ENCODE measurements at places on chromosomes 11 and 22.

- H3K4me3 ChIP-seq = no peak overlapping the region
- H3K27me3 ChIP-seq = no peaks in the 10 kb centered on the region
- H3K36me3 ChIP-seq = no peaks in the 10 kb centered on the region
- ATAC-seq = no peak
Measured at GRCh38 chr11:67375320-67376055, 2.1 kb upstream of the CLCF1 start.

DNA sequence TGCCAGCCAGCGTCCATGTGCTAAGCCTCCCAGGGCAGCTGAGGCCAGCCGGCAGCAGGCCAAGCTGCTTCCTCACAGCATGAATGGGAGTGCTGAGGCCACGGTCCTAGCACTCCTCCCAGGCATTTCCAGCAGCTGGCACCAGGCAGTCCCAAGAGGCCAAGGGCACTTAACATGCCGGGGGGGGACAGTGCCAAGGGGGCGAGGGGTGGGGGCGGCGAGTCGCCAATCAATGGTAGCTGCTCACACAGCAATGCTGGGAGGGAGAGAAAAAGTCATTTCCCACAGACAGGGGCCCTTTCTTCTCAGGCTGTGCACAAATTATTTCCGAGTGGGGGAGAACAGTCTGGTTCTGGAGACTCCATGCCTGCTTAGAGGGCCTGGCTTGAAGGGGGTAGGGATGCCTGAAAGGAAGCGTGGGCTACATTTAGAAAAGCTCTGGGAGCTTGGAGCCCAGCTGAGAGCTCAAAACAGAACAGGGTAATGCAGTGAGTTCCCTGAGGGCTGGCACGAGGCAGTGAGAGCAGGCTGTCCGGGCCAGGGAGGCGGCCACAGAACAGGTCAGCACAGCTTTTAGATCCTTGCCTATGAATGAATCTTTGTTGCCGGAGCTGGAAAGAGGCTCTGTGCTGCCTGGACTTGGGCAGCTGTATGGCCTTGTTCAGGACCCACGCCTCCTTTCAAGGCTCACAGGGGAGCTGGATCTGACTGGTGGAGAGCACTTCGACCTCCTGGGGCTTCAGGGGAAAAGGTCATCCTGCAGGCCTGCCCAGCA, 14.4 kb upstream of the TBC1D10A start:
- no peak overlapping the region for H3K27ac ChIP-seq
- H3K27me3 ChIP-seq = no peaks in the 10 kb centered on the region
- H3K4me1 ChIP-seq = no peaks in the 10 kb centered on the region
- peaks cover 75% of the 10 kb centered on the region for H3K36me3 ChIP-seq
- ATAC-seq = no peak

GRCh38 chr11:97972731-97973130, 1048.0 kb upstream of the CNTN5 start:
- no peak overlapping the region for H3K4me3 ChIP-seq
- no peak overlapping the region for H3K27ac ChIP-seq
- H3K36me3 ChIP-seq = no peaks in the 10 kb centered on the region
- no peaks in the 10 kb centered on the region for H3K4me1 ChIP-seq

- no peaks in the 10 kb centered on the region for H3K4me1 ChIP-seq
- no peak for ATAC-seq
- no peak overlapping the region for H3K27ac ChIP-seq
- no peaks in the 10 kb centered on the region for H3K36me3 ChIP-seq
- H3K4me3 ChIP-seq = no peak overlapping the region
Measured at GRCh38 chr11:120134931-120135228, 3.0 kb downstream of the TRIM29 start.

GRCh38 chr22:35604621-35605368, 12.3 kb downstream of the MB start:
- no peaks in the 10 kb centered on the region for H3K36me3 ChIP-seq
- no peak for ATAC-seq
- no peaks in the 10 kb centered on the region for H3K4me1 ChIP-seq
- H3K27me3 ChIP-seq = peaks cover 44% of the 10 kb centered on the region

GRCh38 chr22:45704648-45705047, 33.0 kb downstream of the ATXN10 start:
- H3K4me3 ChIP-seq = no peak overlapping the region
- H3K27me3 ChIP-seq = no peaks in the 10 kb centered on the region
- peaks cover 87% of the 10 kb centered on the region for H3K36me3 ChIP-seq
- peak overlapping the region; percentile 1 for H3K27ac ChIP-seq
- H3K4me1 ChIP-seq = peaks cover 14% of the 10 kb centered on the region

DNA sequence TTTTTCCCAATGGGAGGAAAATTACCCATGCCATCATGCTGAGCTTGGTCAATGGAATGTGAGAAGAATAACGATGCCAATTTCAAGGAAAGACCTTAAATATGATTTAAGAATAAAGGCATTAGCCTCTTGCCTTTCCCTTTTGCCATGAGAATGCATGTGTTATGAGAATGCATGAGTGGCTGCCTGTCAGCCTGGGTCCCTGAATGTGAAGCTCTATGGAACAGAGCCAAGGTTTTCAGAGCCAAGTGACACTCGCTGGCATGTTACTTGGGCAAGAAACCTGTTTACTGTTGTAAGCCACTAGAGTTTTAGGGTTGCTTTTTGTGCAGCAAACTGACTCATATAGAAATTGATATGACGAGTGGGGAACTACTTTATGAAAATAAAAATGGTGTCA, 75.7 kb downstream of the JRKL start:
- H3K4me1 ChIP-seq = peaks cover 6% of the 10 kb centered on the region
- no peak for ATAC-seq
- no peaks in the 10 kb centered on the region for H3K36me3 ChIP-seq

- H3K27ac ChIP-seq = no peak overlapping the region
- H3K27me3 ChIP-seq = no peaks in the 10 kb centered on the region
Measured at GRCh38 chr11:108871152-108871551, 206.3 kb downstream of the DDX10 start.

- H3K4me3 ChIP-seq = peak overlapping the region; percentile 58
- H3K4me1 ChIP-seq = peaks cover 52% of the 10 kb centered on the region
- ATAC-seq = peak; percentile 81
- peaks cover 10% of the 10 kb centered on the region for H3K36me3 ChIP-seq
- H3K27ac ChIP-seq = peak overlapping the region; percentile 89
Measured at GRCh38 chr22:46058091-46058420, 81.1 kb upstream of the WNT7B start.

GRCh38 chr11:2314525-2315394, 12.9 kb downstream of the TSPAN32 start:
- H3K27me3 ChIP-seq = peaks cover 29% of the 10 kb centered on the region
- H3K27ac ChIP-seq = no peak overlapping the region
- no peak for ATAC-seq

GRCh38 chr22:36701965-36702621, 1.5 kb downstream of the CACNG2 start:
- H3K27me3 ChIP-seq = peaks cover 74% of the 10 kb centered on the region
- H3K36me3 ChIP-seq = no peaks in the 10 kb centered on the region
- peaks cover 8% of the 10 kb centered on the region for H3K4me1 ChIP-seq

GRCh38 chr11:16804104-16804947, 65.9 kb downstream of the C11orf58 start:
- no peaks in the 10 kb centered on the region for H3K27me3 ChIP-seq
- no peak for ATAC-seq
- H3K4me1 ChIP-seq = no peaks in the 10 kb centered on the region
- H3K4me3 ChIP-seq = no peak overlapping the region

- peaks cover 78% of the 10 kb centered on the region for H3K27me3 ChIP-seq
- H3K27ac ChIP-seq = no peak overlapping the region
- H3K4me1 ChIP-seq = no peaks in the 10 kb centered on the region
- no peaks in the 10 kb centered on the region for H3K36me3 ChIP-seq
Measured at GRCh38 chr22:19710020-19710768, 4.1 kb upstream of the SEPTIN5 start.

DNA sequence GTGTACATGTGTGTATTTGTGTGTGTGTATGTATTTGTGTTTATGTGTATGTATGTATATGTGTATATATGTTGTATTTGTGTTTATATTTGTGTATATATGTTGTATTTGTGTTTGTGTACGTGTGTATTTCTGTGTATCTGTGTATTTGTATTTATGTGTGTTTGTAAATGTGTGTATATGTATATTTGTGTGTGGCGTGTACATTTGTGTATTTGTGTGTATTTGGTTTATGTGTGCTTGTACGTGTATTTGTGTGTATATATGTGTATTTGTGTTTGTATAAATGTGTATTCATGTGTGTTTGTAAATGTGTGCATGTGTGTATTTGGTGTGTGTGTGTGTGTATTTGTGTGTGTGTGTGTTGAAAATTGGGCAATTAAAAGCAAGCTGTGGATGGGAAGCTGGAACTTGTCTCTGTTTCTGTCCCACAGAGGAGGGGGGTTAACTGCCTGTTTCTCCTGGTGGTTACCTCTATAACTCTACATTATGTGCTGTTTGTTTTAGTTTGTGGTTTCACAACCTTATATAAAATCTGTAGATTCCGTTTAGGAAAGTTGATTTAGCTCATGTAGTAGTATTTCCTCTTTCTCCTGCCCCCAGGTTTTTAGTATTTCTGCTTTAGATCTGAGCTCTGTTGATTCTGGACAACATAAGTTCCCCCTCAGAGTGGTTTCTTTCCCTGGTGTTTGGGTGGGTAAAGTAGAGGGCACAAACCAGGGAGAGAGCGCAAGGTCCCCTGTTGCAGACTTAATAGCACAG, 28.9 kb downstream of the AP2A2 start:
- peaks cover 38% of the 10 kb centered on the region for H3K4me1 ChIP-seq
- peak overlapping the region; percentile 71 for H3K27ac ChIP-seq
- H3K27me3 ChIP-seq = no peaks in the 10 kb centered on the region
- H3K4me3 ChIP-seq = no peak overlapping the region
- peaks cover 15% of the 10 kb centered on the region for H3K36me3 ChIP-seq

- H3K36me3 ChIP-seq = no peaks in the 10 kb centered on the region
- H3K27me3 ChIP-seq = peaks cover 6% of the 10 kb centered on the region
- peaks cover 44% of the 10 kb centered on the region for H3K4me1 ChIP-seq
- ATAC-seq = peak; percentile 74
- peak overlapping the region; percentile 24 for H3K27ac ChIP-seq
Measured at GRCh38 chr22:22745225-22746060, 101.0 kb downstream of the GGTLC2 start.

DNA sequence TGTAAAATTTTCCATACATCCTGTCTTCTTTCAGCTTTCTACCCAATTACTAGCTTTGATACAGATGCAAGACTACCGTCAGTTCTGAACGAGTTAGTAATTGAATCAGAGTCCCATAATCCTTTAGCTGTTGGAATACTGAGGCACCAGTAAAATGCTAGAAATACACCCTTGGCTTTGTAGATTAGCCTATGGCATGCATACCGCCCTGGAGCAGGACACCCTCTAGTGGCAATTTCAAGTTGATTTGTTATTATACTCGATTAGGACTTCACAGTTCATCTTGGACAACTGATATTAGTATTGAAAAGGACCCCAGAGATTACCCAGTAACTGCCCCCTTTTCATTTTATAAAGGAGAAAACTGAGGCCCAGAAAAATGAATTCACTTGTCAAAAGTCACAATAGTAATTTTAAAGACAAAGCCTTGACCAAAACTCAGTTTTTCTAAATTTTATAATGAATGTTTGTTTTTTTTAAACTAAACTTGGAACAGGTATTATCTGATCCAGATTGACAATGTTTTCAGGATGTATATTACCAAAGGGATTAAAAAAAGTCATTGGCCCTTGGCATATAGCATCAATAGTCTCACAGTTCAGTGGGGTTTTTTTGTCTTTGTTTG, 72.6 kb downstream of the HIPK3 start:
- H3K27me3 ChIP-seq = no peaks in the 10 kb centered on the region
- H3K36me3 ChIP-seq = peaks cover 9% of the 10 kb centered on the region
- no peak overlapping the region for H3K27ac ChIP-seq
- peaks cover 35% of the 10 kb centered on the region for H3K4me1 ChIP-seq

DNA sequence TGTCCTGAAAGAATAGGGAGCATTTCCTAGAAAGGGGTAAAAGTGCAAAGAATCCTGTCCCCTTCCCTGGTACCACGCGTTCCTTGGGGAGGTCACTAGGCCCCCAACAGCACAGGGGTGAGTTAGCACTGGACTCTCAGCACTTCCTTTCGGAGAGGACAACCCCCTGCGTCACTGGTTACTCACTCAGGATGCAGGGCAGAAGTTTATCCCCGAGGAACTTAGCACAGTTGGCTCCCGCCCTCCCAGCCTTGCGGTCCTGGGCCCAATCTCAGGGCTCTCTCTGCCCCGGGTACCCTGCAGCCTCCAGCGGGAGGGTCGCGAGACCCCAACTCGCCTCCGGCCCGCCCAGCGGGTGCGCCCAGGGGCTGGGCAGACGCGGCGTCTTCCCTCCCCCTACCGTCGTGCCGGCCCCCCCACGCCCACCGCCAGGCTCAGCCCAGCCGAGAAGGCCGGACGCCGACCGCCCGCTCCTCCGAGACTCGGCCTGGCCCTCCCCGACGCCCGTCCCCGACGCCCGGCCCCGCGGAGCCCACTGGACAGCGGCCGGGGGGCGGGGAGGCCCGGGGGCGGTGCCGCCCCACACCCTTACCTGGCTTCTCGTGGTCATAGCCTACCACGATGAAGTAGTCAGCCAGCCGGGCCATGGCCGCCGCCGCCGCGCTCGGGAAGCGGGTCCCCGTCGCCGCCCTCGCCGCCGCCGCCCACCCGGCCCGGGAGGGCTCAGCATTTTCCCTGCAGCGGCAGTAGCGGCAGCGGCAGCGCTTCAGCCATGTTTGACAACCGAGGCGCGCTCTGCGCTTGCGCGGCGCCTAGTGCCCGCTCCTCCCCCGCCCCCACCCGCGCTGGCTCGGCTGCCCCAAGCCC, at the start of gene SBF2:
SBF2 (minus strand) TSS at position 797 of the 867 bp plus-strand sequence; CDS start at position 647, 150 bp downstream.
- peaks cover 29% of the 10 kb centered on the region for H3K27me3 ChIP-seq
- H3K4me1 ChIP-seq = peaks cover 39% of the 10 kb centered on the region
- H3K27ac ChIP-seq = no peak within 1 kb of the TSS
- H3K36me3 ChIP-seq = peaks cover 7% of the 10 kb centered on the region
- H3K4me3 ChIP-seq = peak within 1 kb of the TSS; percentile 75
- peak; percentile 70 for ATAC-seq

GRCh38 chr11:84564180-84564866, 1062.8 kb downstream of the DLG2 start:
- no peaks in the 10 kb centered on the region for H3K27me3 ChIP-seq
- H3K4me1 ChIP-seq = no peaks in the 10 kb centered on the region
- no peak overlapping the region for H3K27ac ChIP-seq
- no peaks in the 10 kb centered on the region for H3K36me3 ChIP-seq
- no peak for ATAC-seq

GRCh38 chr11:67470337-67471002, 1.4 kb upstream of the TMEM134 start:
- H3K4me3 ChIP-seq = peak overlapping the region; percentile 94
- H3K36me3 ChIP-seq = peaks cover 1% of the 10 kb centered on the region
- no peaks in the 10 kb centered on the region for H3K27me3 ChIP-seq
- no peak for ATAC-seq
- H3K4me1 ChIP-seq = peaks cover 57% of the 10 kb centered on the region

GRCh38 chr11:106714199-106714598, 304.1 kb downstream of the GUCY1A2 start:
- H3K4me1 ChIP-seq = no peaks in the 10 kb centered on the region
- no peaks in the 10 kb centered on the region for H3K27me3 ChIP-seq
- no peak for ATAC-seq
- no peak overlapping the region for H3K27ac ChIP-seq
- H3K4me3 ChIP-seq = no peak overlapping the region

- no peak overlapping the region for H3K4me3 ChIP-seq
- no peaks in the 10 kb centered on the region for H3K27me3 ChIP-seq
- H3K36me3 ChIP-seq = peaks cover 21% of the 10 kb centered on the region
Measured at GRCh38 chr11:86050196-86050709, 18.6 kb downstream of the PICALM start.

GRCh38 chr22:46082633-46083032, 67.7 kb upstream of the PPARA start:
- H3K27me3 ChIP-seq = no peaks in the 10 kb centered on the region
- H3K4me1 ChIP-seq = no peaks in the 10 kb centered on the region
- H3K36me3 ChIP-seq = no peaks in the 10 kb centered on the region
- no peak overlapping the region for H3K4me3 ChIP-seq
- no peak for ATAC-seq
